ENCODE measurements at places on chromosomes 13 and 19. TPM values are rescaled to one million over a fixed set of nuclear protein-coding genes. Genes with fewer than 3 reads are reported as not detected.

- no peak for DNase-seq
These were observed 11.5 kb upstream of the ZNF814 start for GRCh38 chr19:57900311-57900710.

- DNase-seq: no peak
These were observed 38.3 kb upstream of the HMGB1 start for GRCh38 chr13:30504081-30504480.

GRCh38 chr19:32519023-32519422 is 62.0 kb upstream of the PDCD5 start:
- DNase-seq: peak; percentile 17

DNA sequence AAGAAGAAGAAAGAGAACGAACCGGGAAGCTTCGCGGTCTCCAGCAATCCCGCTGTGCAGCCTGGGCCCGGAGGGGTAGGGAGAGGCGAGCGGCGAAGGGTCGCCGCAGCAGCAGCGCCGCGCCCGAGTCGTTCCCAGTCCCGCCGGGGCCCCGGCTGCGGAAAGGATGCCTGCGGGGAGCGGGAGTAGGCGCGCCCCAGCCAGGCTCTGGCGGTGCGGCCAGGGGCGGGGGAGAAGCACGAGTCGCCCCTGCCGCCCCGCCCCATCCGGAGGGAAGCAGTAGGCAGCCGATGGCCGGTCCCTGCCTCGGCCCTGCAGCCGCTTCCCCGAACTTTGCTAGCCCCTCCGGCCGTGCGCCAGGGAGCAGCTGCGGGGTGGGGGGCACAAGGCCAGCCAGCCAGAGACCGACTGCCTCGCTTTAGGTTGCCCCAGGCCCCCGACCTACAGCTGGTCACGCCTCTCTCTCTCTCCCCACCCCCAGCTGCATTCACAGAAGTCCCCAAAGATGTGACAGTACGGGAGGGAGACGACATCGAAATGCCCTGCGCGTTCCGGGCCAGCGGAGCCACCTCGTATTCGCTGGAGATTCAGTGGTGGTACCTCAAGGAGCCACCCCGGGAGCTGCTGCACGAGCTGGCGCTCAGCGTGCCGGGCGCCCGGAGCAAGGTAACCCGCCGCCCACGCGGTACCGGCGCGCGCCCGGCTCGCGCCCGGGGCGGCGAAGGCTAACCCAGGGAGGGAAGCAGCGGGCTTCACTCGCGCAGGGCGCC is 1.1 kb downstream of the VSTM2B start:
- DNase-seq: no peak

Gene SERPINE3
- total RNA-seq: not detected

Gene TEX29
- 0.22 TPM for total RNA-seq

Gene INAFM1
- 6.1 TPM for total RNA-seq

Data from muscle of leg (tissue), 16 donors.